ENCODE measurements at places on chromosomes 7 and 10. TPM values are rescaled to one million over a fixed set of nuclear protein-coding genes. Genes with fewer than 3 reads are reported as not detected.

GRCh38 chr10:34231441-34232180 lies 583.5 kb downstream of the PARD3 start:
- peaks cover 11% of the 10 kb centered on the region for H3K4me1 ChIP-seq
- peaks cover 5% of the 10 kb centered on the region for H3K36me3 ChIP-seq
- no peaks in the 10 kb centered on the region for H3K27me3 ChIP-seq
- no peak overlapping the region for H3K4me3 ChIP-seq
- H3K27ac ChIP-seq: no peak overlapping the region
- DNase-seq: no peak

GRCh38 chr7:54764861-54765260 lies 5.8 kb upstream of the SEC61G start:
- H3K4me1 ChIP-seq: peaks cover 5% of the 10 kb centered on the region
- no peak overlapping the region for H3K4me3 ChIP-seq
- H3K27me3 ChIP-seq: peaks cover 32% of the 10 kb centered on the region
- DNase-seq: no peak
- H3K36me3 ChIP-seq: no peaks in the 10 kb centered on the region

- DNase-seq: no peak
- no peaks in the 10 kb centered on the region for H3K36me3 ChIP-seq
- H3K27me3 ChIP-seq: no peaks in the 10 kb centered on the region
- no peaks in the 10 kb centered on the region for H3K4me1 ChIP-seq
Measured at GRCh38 chr7:157297185-157297584, 39.6 kb upstream of the DNAJB6 start.

GRCh38 chr10:123103944-123104343 lies 31.8 kb upstream of the HMX3 start:
- H3K36me3 ChIP-seq: no peaks in the 10 kb centered on the region
- H3K4me3 ChIP-seq: no peak overlapping the region

- no peak for DNase-seq
- H3K4me1 ChIP-seq: no peaks in the 10 kb centered on the region
- no peaks in the 10 kb centered on the region for H3K36me3 ChIP-seq
- H3K4me3 ChIP-seq: no peak overlapping the region
- H3K27me3 ChIP-seq: peaks cover 6% of the 10 kb centered on the region
- no peak overlapping the region for H3K27ac ChIP-seq
Measured at GRCh38 chr10:108244443-108245228, 1080.1 kb upstream of the SORCS1 start.

FAS gene
- 6.1 TPM for total RNA-seq

HOXA11 gene
- total RNA-seq: 3.3 TPM

ESYT2 gene
- total RNA-seq: 36.5 TPM

GRCh38 chr7:53336105-53336668 lies 300.8 kb downstream of the POM121L12 start:
- H3K4me3 ChIP-seq: no peak overlapping the region
- DNase-seq: no peak
- H3K27ac ChIP-seq: no peak overlapping the region
- peaks cover 4% of the 10 kb centered on the region for H3K36me3 ChIP-seq

ITIH5 gene
- 17.2 TPM for total RNA-seq

DNA sequence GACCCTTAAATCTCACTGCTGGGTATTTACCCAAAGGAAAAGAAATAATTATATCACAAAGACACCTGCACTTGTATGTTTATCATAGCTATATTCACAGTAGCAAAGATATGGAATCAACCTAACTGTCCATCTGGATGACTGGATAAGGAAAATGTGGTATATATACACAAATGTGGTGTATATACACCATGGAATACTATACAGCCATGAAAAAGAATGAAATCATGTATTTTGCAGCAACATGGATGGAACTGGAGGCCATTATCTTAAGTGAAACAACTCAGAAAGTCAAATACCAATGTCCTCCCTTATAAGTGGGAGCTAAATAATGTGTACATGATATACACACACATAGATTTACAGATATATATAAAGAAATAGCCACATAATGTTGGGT lies 168.2 kb downstream of the SH2D4B start:
- peaks cover 7% of the 10 kb centered on the region for H3K4me1 ChIP-seq
- no peaks in the 10 kb centered on the region for H3K27me3 ChIP-seq
- no peak overlapping the region for H3K27ac ChIP-seq
- DNase-seq: no peak
- no peaks in the 10 kb centered on the region for H3K36me3 ChIP-seq
- no peak overlapping the region for H3K4me3 ChIP-seq

SCART1 gene
- 4.7 TPM for total RNA-seq

CALHM3 gene
- not detected for total RNA-seq

DNA sequence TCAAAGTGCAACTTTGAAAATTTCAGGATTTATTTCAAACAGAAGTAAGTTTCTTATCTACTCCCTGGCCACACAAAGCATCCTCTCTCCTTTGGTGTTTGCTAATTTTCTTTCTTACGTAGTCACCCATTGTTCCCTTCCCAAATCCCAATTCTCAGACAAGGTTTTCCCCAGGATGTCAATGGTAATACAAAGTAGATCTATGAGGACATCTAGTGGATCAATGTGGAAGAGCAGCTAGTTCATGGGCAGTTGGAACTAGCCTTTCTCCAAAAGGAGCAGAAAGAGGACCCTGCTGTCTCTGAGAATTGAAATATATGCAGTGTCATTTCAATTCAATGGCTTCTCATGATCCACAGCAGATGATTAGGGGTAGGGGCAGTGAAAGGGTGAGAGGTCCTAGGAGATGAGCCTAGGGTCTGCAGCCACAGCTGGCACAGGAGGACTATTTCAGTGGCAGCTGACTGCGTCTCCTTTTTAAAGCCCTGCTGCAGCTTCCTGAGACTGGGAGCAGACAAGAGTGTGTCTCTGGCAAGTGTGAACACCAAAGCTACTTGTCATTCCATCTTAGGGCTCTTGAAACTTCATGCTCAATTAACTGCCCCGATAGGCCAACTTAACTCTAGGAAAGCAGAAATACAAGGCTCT lies 632.6 kb downstream of the KCNMA1 start:
- H3K36me3 ChIP-seq: no peaks in the 10 kb centered on the region
- no peak overlapping the region for H3K27ac ChIP-seq
- peaks cover 4% of the 10 kb centered on the region for H3K4me1 ChIP-seq
- H3K27me3 ChIP-seq: no peaks in the 10 kb centered on the region
- no peak overlapping the region for H3K4me3 ChIP-seq

DNA sequence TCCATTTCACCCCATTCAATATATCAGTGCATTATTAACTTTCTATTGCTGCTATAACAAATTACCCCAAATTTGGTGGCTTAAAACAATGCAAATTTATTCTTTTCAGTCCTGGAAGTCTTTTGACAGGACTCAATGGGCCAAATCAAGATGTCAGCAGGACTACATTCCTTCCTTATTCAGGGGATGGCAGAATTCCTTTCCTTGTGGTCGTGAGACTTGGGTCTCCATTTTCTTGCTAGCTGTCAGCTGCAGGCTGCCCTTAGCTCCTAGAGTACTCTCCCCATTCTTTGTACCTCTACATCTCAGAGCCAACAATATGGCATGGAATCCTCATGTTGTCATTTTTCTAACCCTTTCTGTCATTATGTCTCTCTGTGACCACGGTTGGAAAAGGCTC lies 310.6 kb downstream of the HDAC9 start:
- no peaks in the 10 kb centered on the region for H3K27me3 ChIP-seq
- no peak overlapping the region for H3K4me3 ChIP-seq
- peaks cover 5% of the 10 kb centered on the region for H3K36me3 ChIP-seq
- H3K27ac ChIP-seq: no peak overlapping the region
- DNase-seq: no peak

MAT1A gene
- total RNA-seq: 0.09 TPM

FAM25C gene
- not detected for total RNA-seq

- H3K4me3 ChIP-seq: peak overlapping the region; percentile 90
- H3K4me1 ChIP-seq: peaks cover 17% of the 10 kb centered on the region
- H3K27ac ChIP-seq: no peak overlapping the region
- no peaks in the 10 kb centered on the region for H3K27me3 ChIP-seq
Measured at GRCh38 chr10:70131560-70131937, 1.1 kb downstream of the AIFM2 start.
